Anterior cingulate cortex (tissue), 58 donors: ENCODE measurements at places on chromosomes 7 and 10.
A peak's percentile ranks its signal among the peaks of the same experiment; 100 is the strongest.

GRCh38 chr10:102208311-102209035 lies 17.6 kb upstream of the ELOVL3 start:
- no peak for DNase-seq

- no peak for DNase-seq
Measured at GRCh38 chr10:48634984-48635557, 30.2 kb upstream of the ARHGAP22 start.

- DNase-seq = no peak
Measured at GRCh38 chr10:71267508-71268240, 51.4 kb upstream of the SLC29A3 start.

- no peak for DNase-seq
Measured at GRCh38 chr7:148253629-148254028, 336.9 kb upstream of the C7orf33 start.

- no peak for DNase-seq
Measured at GRCh38 chr10:117968354-117969182, 78.2 kb downstream of the RAB11FIP2 start.

GRCh38 chr7:138095972-138096935 lies 20.0 kb downstream of the AKR1D1 start:
- no peak for DNase-seq

DNA sequence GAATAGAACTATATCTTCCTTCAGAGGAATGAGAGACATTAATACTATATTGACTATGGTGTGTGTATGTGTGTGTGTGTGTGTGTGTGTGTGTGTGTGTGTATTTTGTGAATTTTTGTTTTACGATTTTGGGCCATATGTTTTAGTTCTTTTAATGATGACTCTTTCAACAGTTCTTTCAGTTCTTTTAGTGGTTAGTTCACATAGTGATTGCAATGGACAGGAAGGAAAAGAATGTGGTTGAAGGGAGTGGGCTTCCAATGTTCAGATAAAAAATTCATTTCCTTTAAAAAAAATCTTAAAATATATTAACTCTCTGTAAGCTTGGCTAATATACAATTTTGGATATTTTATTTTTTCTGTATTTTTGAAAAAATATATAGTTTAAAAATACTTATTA lies 315.7 kb upstream of the DGKB start:
- DNase-seq = no peak

DNA sequence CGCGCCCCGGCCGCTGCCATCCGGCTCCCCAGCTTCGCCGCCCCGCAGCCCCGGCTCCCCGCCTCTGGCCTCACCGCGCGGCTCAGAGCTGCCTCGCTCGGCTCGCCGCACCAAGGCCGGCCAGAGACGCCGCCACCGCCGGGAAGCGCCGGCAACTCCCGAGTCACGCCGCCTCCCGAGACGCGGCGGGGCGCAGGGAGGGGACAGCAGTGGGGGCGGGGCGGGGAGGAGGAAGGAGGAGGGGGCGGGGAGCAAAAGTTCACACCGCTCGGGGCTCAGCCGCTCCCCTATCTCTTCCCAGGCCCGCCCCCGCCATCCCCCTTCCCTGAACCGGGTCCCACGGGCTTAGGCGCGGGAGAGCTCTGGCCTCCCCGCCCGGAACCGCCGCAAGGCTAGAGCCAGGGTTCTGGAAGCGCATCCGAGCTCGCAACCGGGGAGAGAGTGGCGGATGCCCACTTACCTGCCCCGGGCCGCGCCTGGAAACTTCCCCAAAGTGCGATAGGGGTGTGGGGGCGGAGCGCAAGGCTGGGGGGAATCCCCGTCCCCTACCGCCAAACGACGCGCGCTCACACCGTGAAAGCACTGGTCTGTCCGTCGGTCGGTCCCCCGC lies 1.0 kb downstream of the CHST15 start:
- no peak for DNase-seq

GRCh38 chr10:114550756-114551635 lies 107.1 kb downstream of the ABLIM1 start:
- DNase-seq = no peak

GRCh38 chr10:132738454-132739224 lies 47.3 kb downstream of the NKX6-2 start:
- DNase-seq = peak; percentile 79

DNA sequence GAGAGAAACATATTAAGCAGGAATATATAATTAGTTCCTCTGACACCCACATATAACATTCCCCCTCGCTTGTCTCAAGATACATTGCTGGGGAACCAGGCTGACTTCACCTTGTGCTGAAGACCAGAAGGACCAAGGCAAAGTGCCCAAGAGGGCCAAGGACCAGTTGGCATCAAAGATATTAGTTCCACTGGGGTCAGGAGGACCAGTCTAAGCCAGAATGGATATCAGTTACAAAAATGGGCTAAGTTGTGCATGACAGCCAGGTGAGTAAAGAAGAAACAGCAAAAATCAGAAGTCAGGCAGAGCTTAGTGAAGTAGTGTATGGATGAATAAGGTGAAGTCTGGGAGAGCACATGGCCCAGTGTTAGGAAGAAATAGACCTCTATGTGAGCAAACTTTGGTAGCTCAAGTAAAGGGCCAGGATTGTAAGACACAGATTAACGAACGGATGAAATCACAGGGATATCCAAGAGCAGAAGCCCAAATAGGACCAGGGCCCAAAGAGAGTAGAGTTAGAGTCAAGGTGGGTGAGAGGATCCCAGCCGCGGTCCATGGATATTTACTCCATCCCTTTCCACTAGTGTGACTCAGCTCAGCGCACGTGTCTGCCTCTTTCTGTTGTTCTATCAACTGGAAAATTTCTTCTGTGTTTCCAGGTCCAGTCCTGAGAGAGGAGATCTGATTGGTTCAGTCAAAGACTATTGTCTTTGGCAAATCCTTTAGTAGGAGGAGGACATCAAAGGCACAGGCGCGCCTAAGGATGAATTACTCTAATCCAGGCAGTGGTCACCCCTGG lies 5.0 kb downstream of the CALD1 start:
- DNase-seq = no peak

DNA sequence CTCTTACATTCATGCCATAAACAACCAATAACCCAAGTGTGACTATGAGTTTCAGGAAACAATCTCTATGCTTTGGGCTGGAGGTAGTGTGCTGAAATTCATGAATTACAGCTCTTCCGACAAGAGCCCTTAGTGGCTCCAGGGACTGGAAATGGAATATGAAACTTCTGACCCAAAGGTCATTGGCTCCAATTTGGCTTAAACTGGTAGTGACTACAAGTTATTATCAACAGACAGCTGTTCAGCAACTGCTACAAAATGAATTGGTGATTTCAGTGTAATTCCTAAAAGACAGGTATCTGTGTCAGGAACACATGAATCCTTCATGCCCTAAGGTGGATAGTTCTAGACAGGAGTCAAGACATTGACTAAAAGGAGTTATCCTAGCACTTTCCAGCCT lies 745.4 kb downstream of the PHTF2 start:
- no peak for DNase-seq

- no peak for DNase-seq
Measured at GRCh38 chr7:23474094-23474828, 4.0 kb upstream of the IGF2BP3 start.
